ENCODE measurements at places on chromosomes 16 and 17. TPM values are rescaled to one million over a fixed set of nuclear protein-coding genes. Genes with fewer than 3 reads are reported as not detected.

GRCh38 chr17:68053231-68054013 lies 17.9 kb downstream of the KPNA2 start:
- DNase-seq = no peak

DNA sequence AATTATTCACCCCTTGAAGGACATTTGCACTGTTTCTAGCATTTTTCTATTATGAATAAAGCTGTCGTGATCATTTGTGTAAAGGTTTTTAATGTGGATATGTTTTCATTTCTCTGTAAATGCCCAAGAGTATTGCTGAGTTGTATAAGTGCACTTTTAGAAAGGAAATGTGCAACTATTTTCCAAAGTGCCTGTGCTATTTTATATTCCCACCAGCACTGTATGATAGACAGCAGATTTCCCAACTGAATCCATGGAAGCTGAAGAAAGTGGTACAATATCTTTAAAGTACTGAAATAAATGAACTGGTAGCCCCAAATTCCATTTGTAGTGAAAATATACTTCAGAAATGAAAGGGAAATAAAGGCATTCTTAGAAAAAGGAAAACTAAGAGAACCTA lies 238.4 kb downstream of the BCAS3 start:
- no peak for DNase-seq

GRCh38 chr17:68197091-68197996 lies 50.5 kb upstream of the AMZ2 start:
- DNase-seq = no peak

TMEM235 gene
- total RNA-seq = not detected

DNA sequence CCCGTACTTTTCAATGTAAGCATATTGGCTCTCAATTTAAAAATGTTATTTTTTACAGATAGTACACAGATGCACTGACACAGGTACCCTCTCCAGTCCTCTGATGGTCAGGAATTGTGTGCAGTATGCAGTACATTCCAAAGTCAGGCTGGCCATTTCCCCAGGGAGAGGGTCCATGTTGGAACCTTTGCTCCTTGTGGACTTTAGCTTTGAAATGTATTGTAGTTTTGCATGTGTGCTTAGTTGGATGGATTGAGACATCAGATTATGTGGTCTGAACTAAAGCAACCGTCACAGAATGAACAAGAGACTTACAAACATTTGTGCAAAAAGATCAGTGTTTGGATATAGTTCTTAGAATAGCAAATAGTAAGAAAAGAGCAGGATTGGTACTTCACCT lies 381.1 kb downstream of the WWOX start:
- no peak for DNase-seq

SMIM36 gene
- not detected for total RNA-seq

CSH1 gene
- not detected for total RNA-seq

PRSS8 gene
- total RNA-seq = 17.7 TPM

GRCh38 chr16:87963400-87963799 lies 12.2 kb downstream of the BANP start:
- DNase-seq = peak; percentile 45

- no peak for DNase-seq
Observed at GRCh38 chr17:3952186-3952585, 12.1 kb downstream of the ATP2A3 start.

MYO15A gene
- total RNA-seq = 0.45 TPM

KLHL10 gene
- total RNA-seq = 0.15 TPM

- DNase-seq = no peak
Observed at GRCh38 chr16:84176192-84177053, 10.4 kb downstream of the TAF1C start.

- peak; percentile 89 for DNase-seq
Observed at GRCh38 chr17:67503184-67503583, 126.1 kb downstream of the PITPNC1 start.

ATP6V0D1 gene
- 183 TPM for total RNA-seq

GRCh38 chr16:6059671-6060070 lies 962.1 kb upstream of the EEF2KMT start:
- no peak for DNase-seq

HSD17B1 gene
- 0.30 TPM for total RNA-seq

- no peak for DNase-seq
Observed at GRCh38 chr16:19415461-19415860, 2.2 kb upstream of the TMC5 start.

DNA sequence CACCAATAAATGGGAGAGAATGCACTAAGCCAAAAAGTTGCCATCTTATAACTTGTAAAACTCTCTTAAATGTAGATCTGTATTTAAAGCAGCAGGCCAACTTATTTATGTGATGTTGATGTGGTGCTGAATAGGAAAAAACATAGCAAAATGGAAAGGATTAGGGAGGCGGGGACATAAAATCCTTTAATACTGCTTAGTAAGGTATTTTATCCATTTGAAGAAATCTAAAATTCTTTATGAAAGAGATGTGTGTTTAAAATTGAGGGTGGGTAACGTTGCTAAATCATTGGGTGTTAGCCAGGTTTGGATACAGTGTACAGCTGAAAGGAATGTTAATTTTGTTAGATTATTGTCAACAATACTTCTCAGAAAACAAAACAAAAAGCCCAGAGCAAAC lies 14.3 kb downstream of the SNTB2 start:
- no peak for DNase-seq

TBC1D10B gene
- total RNA-seq = 26.9 TPM

KRT25 gene
- total RNA-seq = not detected

GRCh38 chr17:16353317-16354174 lies at the start of gene CENPV:
Gene CENPV (minus strand): TSS chr17:16353469. CDS start chr17:16353436, 33 bp downstream.
- DNase-seq = no peak

PITPNM3 gene
- total RNA-seq = 2.3 TPM

GRCh38 chr17:62478424-62478879 lies at the start of gene TLK2:
Gene TLK2 (plus strand): TSS chr17:62478825. CDS start chr17:62481126, 2,301 bp downstream.
- peak; percentile 18 for DNase-seq

CD300H gene
- total RNA-seq = not detected

GRCh38 chr17:48528936-48529682 lies 1.7 kb downstream of the HOXB1 start:
- DNase-seq = no peak

GRCh38 chr17:53137869-53138268 lies 684.9 kb upstream of the KIF2B start:
- DNase-seq = no peak

DNA sequence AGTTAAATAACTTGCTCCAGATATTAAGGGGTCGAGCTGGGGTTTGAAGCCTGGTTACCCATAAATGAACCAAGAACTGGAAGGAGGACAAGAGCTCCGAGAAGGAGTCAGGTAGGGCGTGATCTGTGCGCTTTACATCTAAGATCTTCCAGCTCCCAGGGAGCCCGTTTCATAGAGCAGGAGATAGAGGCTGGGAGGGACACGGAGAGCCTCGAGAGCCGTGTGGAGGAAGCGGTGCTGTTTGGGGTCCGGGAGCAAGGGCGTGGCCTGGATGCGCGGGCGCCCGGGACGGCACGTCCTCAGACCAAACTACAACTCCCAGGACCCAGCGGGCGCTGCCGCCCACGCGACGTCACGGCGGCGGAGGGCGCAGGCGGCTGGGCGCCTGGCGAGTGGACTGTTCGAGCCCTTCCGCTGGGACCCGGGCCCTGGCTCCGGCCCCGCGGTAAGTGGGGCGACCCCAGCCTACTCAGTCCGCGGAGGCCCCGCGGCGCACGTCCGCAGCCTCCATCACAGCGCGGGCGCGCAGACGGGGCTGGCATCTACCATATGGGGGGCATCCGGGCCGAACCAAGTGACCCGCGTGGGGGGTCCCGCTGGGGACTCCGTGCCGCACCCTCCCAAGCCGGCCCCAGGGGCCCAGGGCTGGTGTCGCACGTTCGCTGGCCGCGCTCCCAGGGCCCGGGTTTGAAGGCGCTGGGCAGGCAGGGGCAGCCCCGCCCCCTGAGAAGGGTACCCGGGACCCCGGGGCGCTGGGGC lies at the start of gene BCKDK:
Gene BCKDK, plus strand, starts transcription at position 352 of the 759 bp plus-strand sequence. CDS start 838 bp downstream, outside the sequence.
- DNase-seq = no peak

- DNase-seq = peak; percentile 65
Observed at GRCh38 chr17:12088035-12088434, 67.4 kb downstream of the MAP2K4 start.

ZNF200 gene
- 13.4 TPM for total RNA-seq

RASL10B gene
- total RNA-seq = under 0.01 TPM

SLC13A2 gene
- total RNA-seq = not detected

Measured in renal cortical epithelial cell (primary cell).